ENCODE measurements at places on chromosomes 7 and 10.

DNA sequence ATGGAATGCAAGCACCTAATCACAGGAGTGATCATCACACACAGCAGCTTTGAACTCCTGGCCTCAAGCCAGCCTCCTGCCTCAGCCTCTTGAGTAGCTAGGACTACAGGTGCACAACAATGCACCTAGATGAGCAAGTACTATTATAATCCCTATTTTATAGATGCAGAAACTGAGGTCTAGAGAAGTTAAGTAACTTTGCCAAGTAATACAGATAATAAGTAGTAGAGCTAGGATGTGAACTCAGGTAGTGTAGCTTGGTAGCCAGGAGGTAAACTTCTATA is 33.7 kb downstream of the DNAJC12 start:
- DNase-seq = no peak

DNA sequence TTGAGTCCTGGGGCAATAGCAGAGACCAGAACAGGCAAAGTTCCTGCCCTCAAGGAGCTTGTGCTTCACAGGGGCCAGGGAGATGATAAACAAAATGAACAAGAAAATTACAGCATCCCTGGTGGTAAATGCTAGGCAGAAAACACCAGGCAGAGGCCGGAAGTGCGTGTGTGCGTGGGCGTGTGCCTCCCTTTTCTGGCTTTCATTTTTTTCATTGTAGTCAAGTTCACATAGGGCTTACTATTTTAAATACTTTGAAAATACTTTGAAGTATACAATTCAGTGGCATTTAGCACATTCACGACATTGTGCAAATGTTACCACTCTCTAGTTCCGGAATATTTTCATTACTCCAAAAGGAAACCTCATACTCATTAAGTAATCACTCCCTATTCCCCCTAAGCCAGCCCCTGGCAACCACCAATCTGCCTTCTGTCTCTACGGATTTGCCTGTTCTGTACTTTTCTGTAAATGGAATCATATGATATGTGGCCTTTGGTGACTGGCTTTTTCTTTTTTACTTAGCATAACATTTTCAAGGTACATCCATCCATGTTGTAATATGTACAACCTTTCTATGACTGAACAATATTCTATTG is 88.1 kb upstream of the PDCD4 start:
- DNase-seq = no peak

DNA sequence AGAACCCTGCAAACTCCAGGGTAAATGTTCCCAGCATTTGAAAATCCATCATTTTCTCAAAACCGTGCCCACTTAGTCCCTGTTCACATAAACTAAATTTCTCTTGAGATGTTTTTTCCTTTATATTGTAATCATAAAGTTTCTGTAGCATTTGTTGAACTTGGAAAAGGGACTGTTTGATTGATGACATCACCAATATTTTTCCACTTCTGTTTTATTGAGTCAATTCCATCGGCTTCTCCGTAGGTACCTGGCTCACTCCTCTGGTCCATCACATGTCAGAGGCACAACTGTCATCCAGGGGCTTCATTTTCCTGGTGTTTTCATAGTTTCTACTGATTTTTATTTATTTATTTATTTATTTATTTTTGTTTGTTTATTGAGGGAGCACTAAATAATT is 462.5 kb upstream of the PFKP start:
- DNase-seq = no peak

- DNase-seq = no peak
Measured at GRCh38 chr10:93113042-93113441, 39.3 kb downstream of the CYP26A1 start.
